ENCODE measurements at places on chromosomes 11 and 22.

DNA sequence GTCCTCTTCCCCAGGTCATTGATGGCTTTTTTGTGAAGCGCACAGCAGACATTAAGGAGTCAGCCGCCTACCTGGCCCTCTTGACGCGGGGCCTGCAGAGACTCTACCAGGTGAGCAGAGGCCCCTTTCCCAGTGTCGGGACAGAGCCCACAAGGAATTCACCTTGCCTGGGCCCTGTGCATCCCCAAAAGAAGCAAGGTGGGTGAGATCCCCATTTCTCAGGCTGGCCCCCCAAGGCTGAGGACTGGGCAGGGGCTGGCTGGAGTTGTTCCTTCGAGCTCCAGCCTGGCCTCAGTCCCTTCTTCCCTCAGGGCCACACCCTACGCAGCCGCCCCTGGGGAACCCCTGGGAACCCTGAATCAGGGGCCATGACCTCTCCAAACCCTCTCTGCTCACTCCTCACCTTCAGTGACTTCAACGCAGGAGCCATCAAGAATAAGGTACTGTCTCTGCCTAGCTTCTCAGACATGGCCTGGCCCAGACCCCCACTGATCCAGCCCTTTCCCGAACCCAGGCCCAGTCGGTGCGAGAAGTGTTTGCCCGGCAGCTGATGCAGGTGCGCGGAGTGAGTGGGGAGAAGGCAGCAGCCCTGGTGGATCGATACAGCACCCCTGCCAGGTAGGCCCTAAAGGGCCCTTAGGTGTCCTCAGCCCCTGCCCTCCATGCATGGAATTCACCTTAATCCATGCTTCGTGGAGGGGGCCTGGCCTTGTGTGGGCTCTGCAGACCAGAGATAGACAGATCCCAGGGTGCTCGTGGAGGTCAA, 4.7 kb downstream of the MUS81 start:
- DNase-seq = no peak

DNA sequence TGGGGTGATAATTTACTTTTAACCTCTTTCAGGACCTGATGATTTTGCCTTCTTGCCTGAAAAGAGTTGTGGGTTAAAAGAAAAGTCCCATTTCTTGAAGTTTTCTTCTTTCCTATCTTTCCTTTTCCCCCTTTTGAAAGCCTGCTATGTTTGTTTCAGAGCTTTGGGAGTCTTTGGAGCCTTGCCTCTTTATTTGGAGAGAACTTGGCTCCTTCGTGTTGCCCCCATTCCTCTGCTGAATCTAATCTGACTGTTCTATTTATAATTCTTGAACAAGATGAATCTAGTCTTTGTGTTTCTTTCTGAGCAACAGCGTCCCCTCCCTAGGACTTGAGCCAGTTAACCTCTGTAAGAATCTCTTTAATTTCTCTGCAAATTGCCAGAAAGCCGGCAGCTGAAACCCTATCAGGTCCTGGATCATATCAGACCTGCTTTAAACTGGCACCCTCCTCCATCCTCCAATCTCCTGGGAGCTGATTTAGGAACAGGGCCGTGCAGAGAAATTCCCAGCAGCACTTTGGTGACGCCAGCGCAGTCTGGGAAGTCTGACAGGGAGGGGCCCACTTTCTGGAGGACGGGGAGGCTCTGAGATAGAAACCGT, 289.1 kb upstream of the SORL1-AS1 start:
- peak; percentile 61 for DNase-seq

GRCh38 chr11:81165164-81165563, 1568.5 kb downstream of the FAM181B start:
- no peak for DNase-seq

DNA sequence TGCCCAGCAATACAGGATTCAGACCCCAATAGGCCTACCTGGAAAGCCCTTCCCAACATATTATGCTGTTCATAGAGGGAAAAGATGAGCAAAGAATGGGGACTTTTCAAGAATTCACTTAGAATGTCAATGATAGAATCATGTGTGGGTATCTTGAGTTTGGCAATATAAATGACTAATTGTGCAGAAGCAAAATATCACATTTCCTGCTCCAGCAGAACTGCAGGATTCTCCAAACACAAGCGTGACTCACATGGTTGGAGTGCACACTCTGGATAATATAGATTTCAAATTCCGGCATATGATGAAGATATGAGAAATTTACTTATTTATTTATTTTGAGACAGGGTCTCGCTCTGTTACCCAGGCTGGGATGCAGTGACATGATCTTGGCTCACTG, 12.5 kb upstream of the APOL5 start:
- DNase-seq = peak; percentile 75

- no peak for DNase-seq
Measured at GRCh38 chr11:116173941-116174911, 598.6 kb downstream of the BUD13 start.

DNA sequence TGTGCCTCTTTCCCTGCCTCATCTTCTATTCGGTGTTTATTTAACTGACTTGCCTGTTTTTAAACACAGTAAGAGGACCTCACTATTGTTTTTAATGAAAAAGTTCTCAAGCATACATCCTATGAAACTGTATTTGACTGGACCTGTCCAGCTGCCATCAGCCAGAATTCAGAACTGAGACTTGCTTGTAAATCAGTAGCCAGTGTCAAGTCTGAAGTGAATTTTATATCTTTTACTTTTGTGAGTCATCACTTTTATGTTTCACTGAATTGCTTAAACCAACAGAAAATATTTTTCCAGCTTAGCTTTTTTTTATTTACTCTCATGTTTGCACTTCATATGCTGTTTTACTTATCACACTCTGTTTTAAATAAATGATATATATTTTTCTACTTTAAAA, 88.3 kb downstream of the LUZP2 start:
- no peak for DNase-seq

DNA sequence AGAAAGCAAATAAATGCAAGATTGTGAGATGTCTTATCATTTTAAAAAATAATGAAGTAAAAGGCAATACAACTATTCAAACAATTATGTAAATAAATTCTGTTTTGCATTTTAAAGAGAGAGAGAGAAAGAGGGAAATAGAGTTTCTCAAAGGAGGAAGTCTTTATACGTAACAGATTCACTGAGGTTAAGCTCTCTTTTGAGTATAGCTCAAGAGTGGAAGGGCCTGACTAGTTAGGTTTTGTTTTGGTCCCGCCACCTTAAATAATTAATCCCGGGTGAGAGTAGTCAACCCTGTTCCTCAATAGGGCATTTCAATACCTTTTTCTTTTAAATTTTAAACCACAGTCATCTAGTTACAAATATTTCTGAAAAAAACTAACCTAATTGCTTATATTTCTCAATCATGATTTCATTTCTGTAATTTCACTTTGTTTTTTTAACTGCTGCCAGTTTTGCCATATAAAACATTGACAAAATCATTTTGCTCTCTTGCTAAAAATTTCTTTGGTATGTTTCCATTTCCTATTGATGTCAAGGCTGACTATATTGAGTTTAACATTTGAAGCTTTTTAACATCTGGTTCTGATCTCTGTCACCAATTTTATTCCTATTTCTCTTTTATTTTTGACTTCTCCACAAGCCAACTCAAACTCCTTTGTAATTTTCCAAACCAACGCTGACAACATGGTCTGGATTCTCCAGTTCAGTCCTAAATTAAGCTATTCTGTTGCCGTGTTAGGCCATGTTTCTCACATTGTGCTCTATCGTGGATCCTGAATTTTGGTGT, 10.3 kb downstream of the OR10D3 start:
- no peak for DNase-seq

DNA sequence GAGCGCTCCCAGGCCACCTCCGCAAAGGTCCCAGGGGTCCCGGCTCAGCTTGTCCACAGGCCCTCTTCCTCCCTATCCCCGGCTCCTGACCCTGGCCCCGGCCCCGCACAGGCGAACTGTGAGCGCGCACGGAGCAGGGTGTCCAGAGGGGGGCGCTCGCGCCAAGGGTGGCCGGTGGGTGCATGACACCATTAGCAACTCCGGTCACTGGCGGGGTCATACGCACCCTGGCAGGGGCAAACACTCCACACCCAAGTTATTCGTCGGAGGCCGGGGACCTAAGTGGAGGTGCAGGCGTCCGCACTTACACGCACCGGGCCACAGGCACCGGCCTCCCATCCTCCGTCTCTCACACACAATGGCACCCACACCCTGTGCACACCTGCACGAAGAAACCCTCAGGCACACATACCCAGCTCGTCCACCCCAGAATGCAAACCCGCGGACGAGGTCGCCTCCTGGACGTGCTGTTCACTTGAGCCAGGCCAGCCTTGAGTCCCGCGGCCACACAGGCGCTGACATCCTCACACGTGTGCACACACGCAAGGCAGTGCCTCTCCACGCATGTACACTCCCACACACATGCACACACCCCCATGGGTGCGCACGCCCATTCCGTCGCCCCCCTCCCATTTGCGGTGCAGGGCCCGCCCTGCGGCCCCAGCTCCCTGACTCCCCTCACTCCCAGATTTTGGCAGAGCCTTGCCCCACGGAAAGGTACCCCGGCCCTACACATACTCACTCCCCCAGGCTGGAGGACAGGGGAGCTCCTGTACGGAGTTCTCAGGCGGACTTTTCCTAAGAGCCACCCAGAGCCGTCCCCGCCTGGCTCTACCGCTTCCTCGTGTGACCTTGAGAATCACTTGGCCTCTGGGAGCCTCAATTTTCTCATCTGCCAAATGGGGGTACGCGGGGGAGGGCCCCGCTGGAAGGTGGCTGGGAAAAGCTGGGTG, at the start of gene RASGRP2:
TSS of gene RASGRP2 (minus strand) at position 552 of the 953 bp plus-strand sequence. CDS start 1,276 bp downstream, outside the sequence.
- peak; percentile 53 for DNase-seq

GRCh38 chr11:62983536-62984199, 1.1 kb downstream of the SLC22A6 start:
- DNase-seq = no peak

GRCh38 chr22:47333625-47334024, 571.2 kb downstream of the TBC1D22A start:
- DNase-seq = no peak

DNA sequence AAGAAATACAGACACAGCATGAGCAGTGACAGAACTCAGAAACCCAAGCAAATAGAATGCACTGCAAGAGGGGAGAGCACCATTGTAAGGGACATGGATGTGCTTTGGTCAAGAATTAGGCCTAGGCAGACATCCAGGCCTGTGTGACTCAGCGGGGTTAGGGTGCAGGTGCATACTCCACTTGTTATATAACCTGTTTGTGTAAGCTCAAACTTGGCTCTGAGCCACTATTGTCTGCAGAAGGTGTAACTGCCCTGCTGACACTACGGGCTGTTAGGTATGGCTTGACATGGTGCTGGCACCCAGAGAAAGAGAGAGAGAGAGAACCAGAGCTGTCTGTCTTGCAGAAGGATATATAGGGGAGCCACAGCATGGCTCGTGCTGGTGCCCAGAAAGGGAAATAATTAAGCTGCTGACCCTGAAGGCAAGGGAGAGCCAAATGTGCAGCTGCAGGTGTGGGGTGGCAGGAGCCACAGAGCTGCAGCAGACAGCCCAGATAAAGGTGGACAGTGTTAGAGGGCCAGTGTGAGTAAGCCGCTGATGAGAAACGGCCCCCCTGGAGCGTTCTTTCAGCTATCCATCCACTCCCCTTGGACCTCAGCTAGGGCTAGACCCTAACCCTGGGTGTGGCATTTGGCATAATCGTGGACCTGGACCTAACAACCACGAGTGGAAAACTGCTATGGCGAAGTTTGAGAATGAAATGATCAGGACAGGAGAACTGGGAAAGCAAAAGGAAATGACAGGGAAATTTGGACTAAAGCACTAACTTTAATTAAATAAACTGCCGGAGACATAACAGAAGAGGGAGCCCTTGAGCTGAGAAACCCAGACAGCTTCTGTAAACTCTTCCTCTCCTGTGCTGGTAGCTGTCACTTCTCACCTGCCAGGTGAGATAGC, 253.0 kb upstream of the CCDC179 start:
- DNase-seq = peak; percentile 40

GRCh38 chr11:9150926-9151325, 59.5 kb upstream of the SCUBE2 start:
- no peak for DNase-seq

GRCh38 chr22:35739931-35740380, 22.3 kb downstream of the APOL5 start:
- DNase-seq = no peak

- no peak for DNase-seq
Measured at GRCh38 chr11:78041843-78042440, 18.9 kb upstream of the KCTD14 start.

- peak; percentile 40 for DNase-seq
Measured at GRCh38 chr11:45161252-45162063, 15.0 kb downstream of the PRDM11 start.

- DNase-seq = peak; percentile 69
Measured at GRCh38 chr11:130771708-130772107, 144.6 kb downstream of the SNX19 start.

DNA sequence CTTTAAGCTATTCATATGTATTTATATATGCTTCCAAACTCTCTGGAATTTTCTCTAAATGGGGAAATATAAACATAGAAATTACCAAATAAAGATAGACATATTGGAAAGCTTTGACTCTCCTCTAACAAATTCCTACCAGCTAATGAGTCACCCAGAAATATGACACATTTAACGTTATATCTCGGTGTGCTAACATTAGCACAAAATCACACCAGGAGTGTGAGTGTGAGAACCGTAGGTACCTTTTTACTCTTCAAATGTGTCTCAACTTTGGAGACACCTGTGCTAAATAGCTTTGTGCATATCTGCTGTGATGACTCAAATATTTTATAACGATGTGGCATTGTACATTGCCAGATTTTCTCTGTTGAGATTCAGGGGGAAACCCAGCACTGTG, 714.4 kb downstream of the METTL15 start:
- no peak for DNase-seq

DNA sequence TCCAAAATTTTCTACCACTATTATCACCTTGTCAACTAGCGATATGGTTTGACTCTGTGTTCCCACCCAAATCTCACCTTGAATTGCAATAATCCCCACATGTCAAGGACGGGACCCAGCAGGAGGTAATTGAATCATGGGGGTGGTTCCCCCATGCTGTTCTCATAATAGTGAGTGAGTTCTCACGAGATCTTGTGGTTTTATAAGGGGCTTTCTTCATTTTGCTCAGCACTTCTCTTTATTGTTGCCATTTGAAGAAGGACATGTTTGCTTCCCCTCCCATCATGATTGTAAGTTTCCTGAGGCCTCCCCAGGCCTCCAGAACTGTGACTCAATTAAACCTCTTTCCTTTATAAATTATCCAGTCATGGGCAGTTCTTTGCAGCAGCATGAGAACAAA, 73.5 kb upstream of the ZC3H12C start:
- no peak for DNase-seq

DNA sequence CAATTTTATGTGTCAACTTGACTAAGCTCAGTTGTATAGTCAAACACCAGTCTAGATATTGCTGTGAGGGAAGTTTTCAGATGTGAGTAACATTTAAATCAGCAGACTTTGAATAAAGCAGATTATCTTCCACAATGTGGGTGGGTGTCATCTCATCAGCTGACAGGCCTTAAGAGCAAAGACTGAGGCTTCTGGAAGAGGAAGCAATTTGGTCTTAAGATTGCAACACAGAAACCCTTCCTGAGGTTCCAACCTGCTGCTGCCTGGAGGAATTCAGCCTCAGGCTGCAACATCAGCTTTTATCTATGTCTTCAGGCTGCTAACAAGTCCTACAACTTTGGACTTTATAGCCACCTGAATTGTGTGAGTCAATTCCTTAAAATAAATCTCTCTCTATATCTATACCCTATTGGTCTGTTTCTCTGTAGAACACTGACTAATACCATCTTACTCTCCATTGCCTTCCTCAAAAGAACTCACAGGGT, 277.2 kb upstream of the PLET1 start:
- no peak for DNase-seq

- DNase-seq = peak; percentile 50
Measured at GRCh38 chr22:32836280-32837123, 35.0 kb downstream of the TIMP3 start.

Data from AG20443 (cell line).